Fibroblast of upper back skin (primary cell): ENCODE measurements at places on chromosomes 2 and 18.

GRCh38 chr2:222813177-222813843 is 47.5 kb upstream of the ACSL3 start:
- DNase-seq: no peak

GRCh38 chr2:217477583-217477982 is 525.2 kb downstream of the TNS1 start:
- no peak for DNase-seq

GRCh38 chr2:192123847-192124246 is 70.9 kb downstream of the TMEFF2 start:
- peak; percentile 29 for DNase-seq

DNA sequence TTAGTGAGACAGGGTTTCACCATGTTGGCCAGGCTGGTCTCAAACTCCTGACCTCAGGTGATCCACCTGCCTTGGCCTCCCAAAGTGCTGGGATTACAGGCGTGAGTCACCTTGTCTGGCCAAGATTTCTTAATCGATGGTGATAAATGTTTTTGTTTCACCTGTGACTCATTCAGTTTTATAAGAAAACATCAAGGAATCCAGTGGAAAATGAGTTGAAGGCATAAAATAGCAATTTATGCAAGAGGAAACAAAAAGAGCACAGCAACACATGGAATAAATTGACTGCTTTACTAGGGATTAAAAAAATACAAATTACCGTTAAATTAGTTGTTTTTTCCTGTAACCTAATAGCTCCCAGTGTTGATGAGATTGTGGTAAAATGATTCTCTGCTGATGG is 80.2 kb downstream of the CDK15 start:
- DNase-seq: peak; percentile 46

GRCh38 chr2:20178666-20179465 is 46.1 kb downstream of the SDC1 start:
- DNase-seq: no peak

DNA sequence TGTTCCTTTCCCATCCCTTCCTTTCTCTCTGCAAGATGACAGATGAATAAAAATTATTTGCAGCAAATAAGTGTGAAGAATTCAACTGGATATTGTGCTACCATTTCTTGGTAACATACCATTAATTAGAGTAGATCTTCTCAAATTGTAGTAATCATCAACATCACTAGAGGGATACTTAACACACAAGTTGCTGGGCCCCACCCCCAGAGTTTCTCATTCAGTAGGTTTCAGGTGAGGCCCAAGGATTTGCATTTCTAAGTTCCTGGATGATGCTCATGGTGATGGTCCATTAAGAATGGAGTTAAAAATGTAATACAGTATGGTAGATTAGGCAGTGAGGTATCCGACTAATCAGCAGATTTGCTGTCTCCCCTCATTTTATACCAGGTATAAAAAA is 594.0 kb downstream of the ERBB4 start:
- DNase-seq: no peak

- DNase-seq: no peak
Measured at GRCh38 chr2:211903961-211904360, 634.6 kb downstream of the ERBB4 start.

GRCh38 chr18:74819433-74820059 is 221.9 kb downstream of the ZNF407 start:
- no peak for DNase-seq

DNA sequence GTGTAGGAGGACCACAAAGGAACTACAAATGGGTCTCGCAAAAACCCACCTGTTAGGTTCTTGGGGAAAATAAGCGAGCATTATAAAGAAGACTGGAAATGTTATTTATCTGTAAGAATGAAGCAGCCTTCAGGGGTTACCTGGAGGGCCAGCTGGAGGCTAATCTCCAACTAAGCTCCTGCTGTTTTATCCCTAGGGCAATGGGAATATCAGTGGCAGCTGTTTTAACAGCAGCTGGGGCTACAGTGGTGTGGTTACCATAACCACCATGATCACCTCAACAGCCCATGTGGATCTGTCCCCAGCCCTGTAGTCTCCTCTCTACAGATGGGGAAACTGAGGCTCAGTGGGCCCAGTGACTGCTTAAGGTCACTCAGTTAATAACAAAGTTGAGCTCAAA is 108.1 kb downstream of the FTCDNL1 start:
- DNase-seq: no peak

GRCh38 chr2:230896346-230897115 is 28.5 kb downstream of the GPR55 start:
- no peak for DNase-seq

- DNase-seq: no peak
Measured at GRCh38 chr2:172287605-172288315, 139.6 kb upstream of the ITGA6 start.

DNA sequence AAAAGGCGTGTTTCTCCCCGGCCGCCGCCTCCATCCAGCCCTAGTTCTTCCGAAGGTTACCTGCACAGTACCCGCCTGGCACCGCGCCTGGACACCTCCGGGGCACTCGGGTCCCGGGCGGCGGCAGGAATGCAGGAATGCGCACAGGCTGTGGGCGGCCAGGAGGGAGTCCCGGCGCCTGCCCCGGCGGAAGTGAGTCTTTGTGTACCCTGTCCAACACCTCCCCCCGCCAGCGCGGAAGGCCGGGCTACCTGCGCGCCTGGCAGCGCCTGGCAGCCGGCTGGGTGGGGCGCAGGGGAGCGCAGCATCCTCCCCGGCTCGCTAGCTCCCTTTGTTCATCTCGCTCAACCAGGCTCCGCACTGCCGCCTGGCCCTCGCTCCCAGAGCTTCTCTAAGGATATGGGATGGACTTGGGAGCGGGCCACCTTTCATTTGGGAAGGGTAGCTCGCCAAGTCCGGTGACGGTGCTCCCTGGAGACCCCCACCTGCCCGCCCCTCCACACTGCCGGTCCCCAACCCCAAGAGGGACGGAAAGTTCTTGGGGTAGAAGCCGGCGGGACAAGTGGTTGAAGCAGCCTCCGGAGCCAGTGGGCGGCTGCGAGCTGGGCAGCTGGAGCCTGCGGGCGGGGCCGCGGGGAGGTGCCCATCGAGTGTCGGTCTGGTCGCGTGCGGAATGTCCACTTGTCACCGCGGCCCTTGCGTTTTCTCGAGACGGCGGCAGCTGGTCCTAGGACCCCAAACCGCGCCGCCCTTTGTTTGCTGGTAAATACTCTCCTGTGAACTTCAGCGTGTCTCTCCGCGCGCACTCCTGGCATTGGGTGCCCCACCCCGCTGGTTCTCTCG is 1.2 kb upstream of the ST6GAL2 start:
- DNase-seq: peak; percentile 24

DNA sequence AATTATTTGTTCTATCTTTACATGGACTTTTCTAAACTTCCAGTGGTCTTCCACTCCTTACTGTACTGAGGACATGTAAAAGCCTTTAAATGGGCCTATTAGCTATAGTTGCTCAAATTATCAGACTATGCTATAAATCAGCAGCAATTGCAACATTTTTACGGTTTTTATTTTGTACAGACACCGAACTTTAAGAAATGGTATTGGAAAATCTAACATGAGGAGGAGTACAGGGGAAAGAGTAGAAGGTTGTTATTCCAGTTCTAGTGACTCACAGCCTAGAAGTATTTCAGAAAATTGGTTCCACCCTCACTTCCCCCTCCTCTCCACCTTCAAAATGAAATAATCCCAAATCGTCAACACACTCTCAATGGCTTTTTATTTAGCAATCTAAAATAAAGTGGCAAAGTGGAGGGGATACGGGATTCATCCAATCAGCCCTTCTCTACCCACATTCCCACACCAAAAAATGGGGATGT is 1.1 kb downstream of the NCKAP1 start:
- no peak for DNase-seq

DNA sequence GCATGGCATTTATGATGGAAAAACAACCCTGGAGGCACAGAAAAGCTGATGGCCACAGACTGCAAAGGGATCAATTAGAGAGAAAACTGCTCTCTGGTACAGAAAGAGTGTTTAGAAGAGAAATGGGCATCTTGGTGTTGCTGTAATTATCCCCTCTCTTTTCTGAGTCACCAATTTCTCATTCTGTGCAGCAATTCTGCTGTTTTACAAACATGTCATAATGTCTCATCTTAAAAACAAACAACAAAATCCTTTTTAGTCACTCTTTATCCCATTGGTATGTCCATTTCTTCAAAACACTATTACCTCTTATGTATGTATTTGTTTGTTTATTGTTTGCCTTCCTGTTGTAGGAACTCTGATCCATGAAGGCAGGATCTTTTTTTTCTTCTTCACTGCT is 73.9 kb upstream of the HK2 start:
- no peak for DNase-seq

DNA sequence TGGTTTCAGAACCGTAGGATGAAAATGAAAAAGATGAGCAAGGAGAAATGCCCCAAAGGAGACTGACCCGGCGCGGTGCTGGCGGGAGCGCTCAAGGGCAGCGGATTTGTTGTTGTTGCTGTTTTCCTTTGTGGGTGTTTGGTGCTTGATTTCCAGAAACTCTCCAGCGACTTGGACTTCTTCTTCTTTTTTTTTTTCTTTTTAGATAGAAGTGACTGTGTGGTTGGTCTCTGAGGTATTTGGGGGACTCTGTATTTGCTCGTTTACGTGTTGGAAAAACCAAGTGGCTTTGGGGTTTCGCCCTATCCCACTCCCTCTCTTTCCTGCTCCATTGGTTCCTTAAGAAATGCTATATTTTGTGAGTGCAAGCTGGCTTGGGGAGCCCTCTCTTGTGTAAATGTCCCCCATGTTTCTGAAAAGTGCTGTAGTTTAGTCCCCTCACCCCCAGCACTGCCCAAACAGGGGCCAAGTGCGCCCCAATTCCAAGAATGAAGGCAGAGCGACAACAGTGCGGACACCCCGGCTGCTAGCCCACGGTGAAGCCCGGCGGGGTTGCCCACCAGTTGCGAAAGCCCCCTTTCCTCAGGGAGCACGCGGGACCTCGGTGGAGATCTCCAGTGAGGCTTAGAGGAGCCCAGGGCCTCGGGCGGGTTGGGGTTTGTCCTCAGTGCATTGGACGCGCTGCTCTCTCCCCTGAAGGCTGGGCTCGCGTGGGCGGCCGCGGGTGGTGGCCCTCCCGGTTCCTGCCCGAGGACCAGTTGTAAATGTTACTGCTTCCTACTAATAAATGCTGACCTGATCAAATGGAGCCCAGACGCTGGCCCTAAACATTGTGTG is 1.8 kb downstream of the HOXD9 start:
- DNase-seq: no peak

DNA sequence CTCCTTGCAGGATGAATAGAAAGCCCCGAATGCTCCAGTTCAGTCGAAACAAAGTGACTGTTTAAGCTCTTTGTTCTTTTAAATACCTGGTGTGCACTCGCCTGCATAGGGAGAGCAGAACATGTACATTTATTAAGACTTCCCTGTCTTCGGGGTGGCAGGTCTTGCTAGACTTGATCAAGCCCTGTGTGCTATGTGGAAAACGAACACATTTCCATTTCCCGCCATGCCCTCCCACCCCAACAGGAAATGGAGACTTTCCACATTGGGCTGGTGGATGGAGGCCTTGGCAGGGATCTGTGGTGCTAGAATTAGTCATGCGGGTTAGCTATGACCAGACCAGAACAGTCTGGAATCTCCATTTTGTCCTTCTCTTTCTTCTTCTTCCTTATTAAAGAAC is 321.0 kb upstream of the THSD7B start:
- no peak for DNase-seq

DNA sequence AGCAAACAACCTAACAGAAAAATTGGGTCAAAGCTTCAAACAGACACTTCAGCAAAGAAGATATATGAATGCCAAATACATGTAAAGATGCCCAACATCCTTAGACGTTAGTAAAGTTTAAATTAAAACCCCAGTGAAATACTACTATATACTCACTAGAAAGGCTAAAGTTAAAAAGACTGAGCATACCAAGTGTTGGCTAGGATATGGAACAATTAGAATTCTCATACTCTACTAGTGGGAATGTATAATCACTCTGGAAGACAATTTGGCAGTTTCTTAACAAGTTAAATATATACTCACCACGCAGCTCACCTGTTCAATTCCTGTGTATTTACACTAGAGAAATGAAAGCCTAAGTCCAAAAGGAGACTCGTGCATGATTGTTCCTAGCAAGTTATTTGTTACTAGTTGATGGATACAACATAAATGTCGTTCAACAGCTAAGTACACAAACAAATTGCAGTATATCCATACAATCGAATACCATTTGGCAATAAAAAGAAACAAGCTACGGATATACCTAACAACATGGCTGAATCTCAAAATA is 183.7 kb upstream of the ZFP36L2 start:
- no peak for DNase-seq

DNA sequence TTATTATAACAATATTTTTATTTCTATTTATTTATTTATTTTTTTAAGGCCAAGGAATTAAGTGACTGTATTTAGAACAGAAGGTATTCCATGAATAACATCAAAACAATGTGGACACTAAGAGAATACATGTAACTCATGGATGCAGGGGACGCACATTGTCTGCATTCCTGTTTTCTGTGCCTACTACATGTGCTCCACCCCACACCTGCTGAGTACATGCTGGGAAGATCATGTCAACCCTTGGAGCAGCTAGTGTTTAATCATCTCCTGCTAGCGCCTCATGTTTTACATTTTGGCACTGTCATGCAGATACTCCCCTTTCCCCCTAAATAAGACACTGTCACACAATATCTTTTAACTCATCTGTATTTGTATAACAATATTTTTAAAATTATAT is 29.3 kb downstream of the DPYSL5 start:
- no peak for DNase-seq

GRCh38 chr2:1772471-1773267 is 28.4 kb upstream of the PXDN start:
- DNase-seq: no peak

GRCh38 chr2:20475567-20475952 is 28.7 kb downstream of the RHOB start:
- no peak for DNase-seq

- no peak for DNase-seq
Measured at GRCh38 chr2:240319855-240320203, 115.6 kb upstream of the GPC1 start.

- DNase-seq: no peak
Measured at GRCh38 chr2:216856406-216857065, 3.3 kb downstream of the TNP1 start.

DNA sequence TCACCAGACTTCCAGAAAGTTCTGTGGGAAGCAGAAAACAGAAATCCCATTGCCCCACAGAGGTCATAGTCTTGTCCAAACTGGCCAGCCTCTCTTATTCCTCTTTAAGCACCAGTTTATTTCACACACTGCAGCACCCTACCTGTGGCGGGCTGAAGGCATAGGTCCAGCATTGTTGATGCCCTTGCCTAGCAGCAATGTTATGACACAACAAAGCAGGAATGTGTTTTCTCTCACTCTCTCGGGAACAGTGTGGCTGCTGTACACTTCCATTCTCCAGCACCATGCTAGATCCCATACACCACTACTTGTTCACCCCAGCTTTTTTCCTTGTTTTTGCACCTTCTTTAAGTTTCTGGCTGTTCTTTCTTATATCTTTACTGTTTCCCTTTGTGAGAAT is 181.6 kb downstream of the DNAH6 start:
- no peak for DNase-seq
